Cardiac muscle cell (in vitro differentiated cells and primary cell): ENCODE measurements at places on chromosomes 5 and 9. TPM values are rescaled to one million over a fixed set of nuclear protein-coding genes. Genes with fewer than 3 reads are reported as not detected.

DNA sequence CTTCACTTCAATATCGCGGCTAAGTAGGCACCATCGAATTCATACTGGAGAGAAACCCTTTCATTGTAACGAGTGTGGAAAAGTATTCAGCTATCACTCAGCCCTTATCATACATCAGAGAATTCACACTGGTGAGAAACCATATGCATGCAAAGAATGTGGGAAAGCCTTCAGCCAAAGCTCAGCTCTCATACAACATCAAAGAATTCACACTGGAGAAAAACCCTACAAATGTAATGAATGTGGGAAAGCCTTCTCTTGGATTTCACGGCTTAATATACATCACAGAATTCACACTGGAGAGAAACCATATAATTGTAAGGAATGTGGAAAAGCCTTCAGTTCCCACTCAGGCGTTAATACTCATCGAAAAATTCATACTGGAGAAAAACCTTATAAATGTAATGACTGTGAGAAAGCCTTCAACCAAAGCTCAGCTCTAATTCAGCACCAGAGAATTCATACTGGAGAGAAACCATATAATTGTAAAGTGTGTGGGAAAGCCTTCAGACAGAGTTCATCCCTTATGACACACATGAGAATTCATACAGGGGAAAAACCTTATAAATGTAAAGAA lies 9.5 kb downstream of the ZNF879 start:
- no peak overlapping the region for H3K4me3 ChIP-seq
- no peak for DNase-seq
- no peaks in the 10 kb centered on the region for H3K27me3 ChIP-seq
- no peak overlapping the region for H3K27ac ChIP-seq

GRCh38 chr9:130430232-130430631 lies 14.5 kb upstream of the ASS1 start:
- H3K4me1 ChIP-seq: peaks cover 7% of the 10 kb centered on the region
- H3K36me3 ChIP-seq: no peaks in the 10 kb centered on the region
- peaks cover 25% of the 10 kb centered on the region for H3K27me3 ChIP-seq
- H3K4me3 ChIP-seq: no peak overlapping the region

- DNase-seq: no peak
- peaks cover 31% of the 10 kb centered on the region for H3K36me3 ChIP-seq
- H3K27me3 ChIP-seq: no peaks in the 10 kb centered on the region
- peaks cover 7% of the 10 kb centered on the region for H3K4me1 ChIP-seq
- no peak overlapping the region for H3K4me3 ChIP-seq
Measured at GRCh38 chr5:446066-446882, 3.3 kb downstream of the EXOC3 start.

DNA sequence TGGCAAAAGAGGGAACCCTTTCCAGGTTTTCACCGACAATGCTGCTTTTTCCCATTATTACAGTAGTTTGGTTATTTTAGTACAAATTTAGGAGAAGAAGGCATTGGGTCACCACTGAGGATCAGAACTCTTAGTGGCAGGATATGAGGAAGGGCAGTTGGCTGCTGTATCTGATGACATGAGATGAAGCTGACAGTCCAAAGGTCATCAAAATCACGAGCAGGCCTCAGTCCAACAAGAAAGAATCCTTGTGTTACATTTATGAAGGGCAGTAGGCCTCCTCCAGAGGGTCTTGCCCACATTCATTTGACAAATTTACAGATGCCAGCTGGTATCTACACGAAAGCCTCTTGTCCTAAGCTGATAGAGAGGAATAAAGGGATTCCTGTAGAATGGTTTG lies 49.5 kb upstream of the COL15A1 start:
- H3K27ac ChIP-seq: no peak overlapping the region
- no peaks in the 10 kb centered on the region for H3K4me1 ChIP-seq
- no peak overlapping the region for H3K4me3 ChIP-seq

FAF2 gene
- total RNA-seq: 24.0 and 26.1 TPM in 2 replicates

ENTREP1 gene
- total RNA-seq: 110 and 176 TPM in 2 replicates

GRCh38 chr5:115977096-115977495 lies 14.8 kb downstream of the LVRN start:
- H3K4me3 ChIP-seq: no peak overlapping the region
- no peak for DNase-seq

- no peak overlapping the region for H3K27ac ChIP-seq
- DNase-seq: no peak
- no peak overlapping the region for H3K4me3 ChIP-seq
- H3K27me3 ChIP-seq: no peaks in the 10 kb centered on the region
- H3K36me3 ChIP-seq: no peaks in the 10 kb centered on the region
Measured at GRCh38 chr9:28841775-28842174, 1268.5 kb upstream of the C9orf72 start.

DNA sequence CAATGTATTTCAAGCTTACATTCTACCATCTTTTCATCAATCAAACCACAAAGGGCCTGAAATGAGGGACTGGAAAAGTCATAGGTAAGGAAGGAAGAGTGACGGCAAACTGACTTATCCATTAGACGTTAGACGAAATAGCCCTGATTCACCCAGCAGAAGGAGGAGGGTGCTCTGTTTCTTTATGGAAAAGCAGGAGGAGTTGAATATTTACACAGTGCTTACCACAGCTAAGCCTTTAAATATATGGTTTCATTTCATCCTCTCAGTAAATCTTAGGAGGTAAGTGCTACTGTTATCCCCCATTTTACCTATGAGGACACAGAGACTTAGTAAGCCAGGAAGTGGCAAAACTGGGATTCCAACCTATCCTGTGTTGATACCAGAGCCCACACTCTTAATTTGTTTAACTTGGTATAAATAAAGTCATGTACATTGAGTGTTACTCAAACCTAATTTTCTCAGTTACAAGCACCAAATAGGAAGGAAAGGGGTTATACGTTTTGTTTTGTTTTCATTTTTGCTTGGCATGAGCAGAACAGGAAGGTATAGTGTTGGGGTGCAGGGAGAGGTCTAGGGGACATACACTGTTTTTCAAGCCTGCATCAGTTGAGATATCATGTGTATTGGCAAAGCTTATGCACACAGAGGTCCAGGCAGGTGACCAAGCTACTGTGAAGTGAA lies 98.1 kb upstream of the IFNK start:
- H3K4me1 ChIP-seq: peaks cover 9% of the 10 kb centered on the region
- no peak overlapping the region for H3K27ac ChIP-seq
- no peaks in the 10 kb centered on the region for H3K36me3 ChIP-seq
- H3K4me3 ChIP-seq: no peak overlapping the region

WDR70 gene
- 18.2 and 22.7 TPM in 2 replicates for total RNA-seq

F2R gene
- total RNA-seq: 13.4 and 16.8 TPM in 2 replicates

TEX53 gene
- total RNA-seq: not detected in 2 replicates

DNA sequence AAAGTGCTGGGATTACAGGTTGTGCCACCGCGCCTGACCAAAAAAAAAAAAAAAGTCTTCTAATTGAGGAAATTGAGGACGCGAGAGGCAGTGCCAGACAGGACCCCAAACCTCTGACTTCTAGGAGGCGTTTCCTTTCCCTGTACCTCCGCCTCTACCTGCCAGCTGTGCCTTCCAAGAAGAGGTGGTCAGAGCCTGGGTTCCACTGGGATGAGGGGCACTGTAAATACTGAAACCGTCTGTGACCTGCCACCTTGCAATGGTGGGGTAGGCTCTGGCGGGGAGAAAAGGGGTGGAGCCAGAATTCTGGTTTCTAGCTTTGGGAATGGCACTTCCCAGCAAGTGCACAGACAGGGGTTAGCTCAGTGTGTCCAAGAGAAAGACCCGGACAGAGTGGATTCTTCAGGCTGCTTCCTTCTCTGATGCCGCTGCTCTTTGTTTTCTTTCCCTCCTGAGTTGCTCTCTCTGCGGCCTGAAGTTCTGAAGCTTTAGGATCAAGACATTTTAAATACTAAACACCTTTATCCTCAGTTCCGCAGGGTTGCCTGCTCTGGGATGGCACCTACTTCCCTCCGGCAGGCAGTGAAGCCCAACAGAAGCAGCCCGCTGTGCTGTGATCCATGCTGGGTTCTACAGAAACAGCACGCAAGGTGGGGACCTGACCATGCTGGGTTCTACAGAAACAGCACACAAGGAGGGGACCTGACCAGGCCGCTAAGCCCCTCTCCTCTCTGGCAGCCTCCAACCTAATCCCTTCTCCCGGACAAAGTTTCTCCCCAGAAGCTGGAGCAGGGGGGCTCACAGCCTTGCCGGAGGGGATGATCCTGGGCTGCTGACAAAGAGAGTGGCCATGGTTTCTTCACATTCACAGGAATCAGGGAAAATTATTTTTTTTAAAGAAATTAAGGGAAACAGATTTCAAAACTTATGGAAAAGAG lies 65.2 kb downstream of the OTULIN start:
- peak overlapping the region; percentile 10 for H3K27ac ChIP-seq
- DNase-seq: no peak
- H3K27me3 ChIP-seq: no peaks in the 10 kb centered on the region
- H3K36me3 ChIP-seq: no peaks in the 10 kb centered on the region
- H3K4me3 ChIP-seq: no peak overlapping the region

CDC20B gene
- total RNA-seq: 0.32 and 0.45 TPM in 2 replicates

- DNase-seq: peak; percentile 55
- H3K36me3 ChIP-seq: no peaks in the 10 kb centered on the region
- H3K4me1 ChIP-seq: no peaks in the 10 kb centered on the region
- no peak overlapping the region for H3K4me3 ChIP-seq
- H3K27ac ChIP-seq: no peak overlapping the region
Measured at GRCh38 chr9:16191191-16191590, 638.3 kb downstream of the CCDC171 start.

GRCh38 chr9:105697871-105698270 lies 3.5 kb downstream of the TMEM38B start:
- H3K4me1 ChIP-seq: peaks cover 13% of the 10 kb centered on the region
- peaks cover 19% of the 10 kb centered on the region for H3K27me3 ChIP-seq
- H3K4me3 ChIP-seq: no peak overlapping the region
- H3K27ac ChIP-seq: no peak overlapping the region
- DNase-seq: no peak
- no peaks in the 10 kb centered on the region for H3K36me3 ChIP-seq

DNA sequence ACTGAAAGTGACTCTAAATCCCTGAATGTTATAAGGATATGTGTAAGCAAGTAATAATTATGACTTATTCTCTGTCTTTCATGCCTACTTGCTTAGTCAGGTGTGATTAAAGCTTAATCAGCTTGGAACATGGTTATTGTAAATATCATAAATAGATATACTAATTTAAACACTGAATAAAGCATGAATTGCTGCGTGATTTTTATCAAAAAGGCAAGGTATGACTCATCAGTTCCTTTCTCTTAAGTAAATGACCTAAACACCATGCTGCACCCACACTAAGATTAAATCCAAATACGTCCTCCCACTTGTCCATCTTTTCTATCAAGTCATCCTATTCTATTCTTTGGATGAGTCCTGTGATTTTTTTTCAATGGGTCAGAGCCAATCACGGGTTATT lies 124.6 kb upstream of the MTAP start:
- H3K36me3 ChIP-seq: no peaks in the 10 kb centered on the region
- no peak for DNase-seq
- no peaks in the 10 kb centered on the region for H3K4me1 ChIP-seq
- no peaks in the 10 kb centered on the region for H3K27me3 ChIP-seq
- H3K4me3 ChIP-seq: no peak overlapping the region
- H3K27ac ChIP-seq: no peak overlapping the region

OR1Q1 gene
- not detected in 2 replicates for total RNA-seq

- peak; percentile 46 for DNase-seq
- H3K4me3 ChIP-seq: no peak overlapping the region
- H3K4me1 ChIP-seq: no peaks in the 10 kb centered on the region
- no peaks in the 10 kb centered on the region for H3K36me3 ChIP-seq
- H3K27me3 ChIP-seq: no peaks in the 10 kb centered on the region
Measured at GRCh38 chr9:73183917-73184861, 32.5 kb downstream of the ANXA1 start.

DNA sequence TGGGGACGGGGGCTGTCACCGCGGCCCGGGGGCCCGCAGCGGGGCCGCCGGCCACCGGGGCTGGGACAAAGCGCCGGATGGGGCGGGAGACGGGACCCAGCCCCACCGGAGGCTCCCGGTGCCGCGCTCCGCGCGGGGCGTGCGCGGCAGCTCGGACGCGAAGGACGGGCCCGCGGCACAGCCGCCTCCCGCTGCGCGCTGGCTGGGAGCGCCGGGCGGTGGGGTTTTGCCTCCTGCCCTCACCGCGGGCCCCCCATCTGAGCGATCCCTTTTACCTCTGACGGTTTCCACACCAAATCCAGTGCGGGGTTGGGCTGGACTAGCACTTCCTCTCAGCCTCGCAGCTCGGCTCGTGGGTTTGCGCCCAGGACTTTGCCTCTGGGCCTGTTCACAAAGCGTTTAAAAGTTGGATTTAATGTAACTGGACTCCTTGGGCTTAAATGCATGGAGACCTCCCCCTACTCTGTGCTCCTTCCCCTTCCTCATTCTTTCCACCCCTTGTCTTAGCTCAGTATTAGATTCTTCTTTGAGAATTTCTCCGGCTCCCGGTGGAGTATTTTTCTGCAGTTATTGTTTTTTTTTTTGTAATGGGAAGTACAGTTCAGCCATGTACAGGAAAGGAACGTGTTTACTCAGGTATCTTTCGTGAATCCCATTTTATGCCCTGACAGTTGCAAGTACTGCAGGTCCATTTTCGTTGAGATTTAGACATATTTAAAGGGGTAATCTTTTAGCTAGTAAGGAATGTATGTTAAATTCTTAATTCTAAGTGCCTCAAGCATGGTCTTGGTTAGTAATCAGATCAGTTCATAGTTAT lies 691 bp downstream of the FCHO2 start:
- no peaks in the 10 kb centered on the region for H3K36me3 ChIP-seq
- H3K4me3 ChIP-seq: peak overlapping the region; percentile 73
- H3K27me3 ChIP-seq: no peaks in the 10 kb centered on the region
- H3K27ac ChIP-seq: peak overlapping the region; percentile 88
- peak; percentile 66 for DNase-seq
- H3K4me1 ChIP-seq: peaks cover 8% of the 10 kb centered on the region

GRCh38 chr5:59790776-59791475 lies 102.6 kb downstream of the PDE4D start:
- H3K4me3 ChIP-seq: no peak overlapping the region
- no peak overlapping the region for H3K27ac ChIP-seq
- no peaks in the 10 kb centered on the region for H3K4me1 ChIP-seq
- no peaks in the 10 kb centered on the region for H3K27me3 ChIP-seq
- H3K36me3 ChIP-seq: no peaks in the 10 kb centered on the region

- H3K4me1 ChIP-seq: no peaks in the 10 kb centered on the region
- no peak overlapping the region for H3K27ac ChIP-seq
- H3K4me3 ChIP-seq: no peak overlapping the region
- H3K36me3 ChIP-seq: no peaks in the 10 kb centered on the region
- no peak for DNase-seq
Measured at GRCh38 chr5:74409712-74410111, 230.8 kb downstream of the ENC1 start.

PTPRD gene
- 181 and 287 TPM in 2 replicates for total RNA-seq

GRCh38 chr5:145764325-145764724 lies 70.8 kb downstream of the PRELID2 start:
- H3K4me3 ChIP-seq: no peak overlapping the region
- peaks cover 7% of the 10 kb centered on the region for H3K4me1 ChIP-seq
- H3K27ac ChIP-seq: no peak overlapping the region

- H3K27me3 ChIP-seq: no peaks in the 10 kb centered on the region
- no peak overlapping the region for H3K4me3 ChIP-seq
- no peaks in the 10 kb centered on the region for H3K36me3 ChIP-seq
- H3K27ac ChIP-seq: no peak overlapping the region
Measured at GRCh38 chr5:132458651-132459030, 31.9 kb downstream of the IRF1 start.

DHX29 gene
- 17.2 and 20.0 TPM in 2 replicates for total RNA-seq
